Sciatic nerve (tissue), 2 donors: ENCODE measurements at places on chromosomes 13 and 19.

DNA sequence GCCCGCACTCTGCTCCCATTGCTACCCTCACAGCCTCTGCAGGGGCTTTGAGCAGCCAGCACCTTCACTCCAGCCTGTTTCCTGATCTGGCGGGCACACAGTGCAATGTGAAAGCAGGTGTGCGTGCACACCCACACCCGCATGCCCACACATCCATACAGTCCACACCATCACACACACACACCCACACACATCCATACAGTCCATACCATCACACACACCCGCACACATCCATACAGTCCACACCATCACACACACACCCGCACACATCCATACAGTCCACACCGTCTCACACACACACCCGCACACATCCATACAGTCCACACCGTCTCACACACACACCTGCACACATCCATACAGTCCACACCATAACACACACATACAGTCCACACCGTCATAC is 28.0 kb downstream of the PIAS4 start:
- DNase-seq, result no peak

- no peak for DNase-seq
These were observed 22.5 kb downstream of the LDLR start for GRCh38 chr19:11111771-11112144.

DNA sequence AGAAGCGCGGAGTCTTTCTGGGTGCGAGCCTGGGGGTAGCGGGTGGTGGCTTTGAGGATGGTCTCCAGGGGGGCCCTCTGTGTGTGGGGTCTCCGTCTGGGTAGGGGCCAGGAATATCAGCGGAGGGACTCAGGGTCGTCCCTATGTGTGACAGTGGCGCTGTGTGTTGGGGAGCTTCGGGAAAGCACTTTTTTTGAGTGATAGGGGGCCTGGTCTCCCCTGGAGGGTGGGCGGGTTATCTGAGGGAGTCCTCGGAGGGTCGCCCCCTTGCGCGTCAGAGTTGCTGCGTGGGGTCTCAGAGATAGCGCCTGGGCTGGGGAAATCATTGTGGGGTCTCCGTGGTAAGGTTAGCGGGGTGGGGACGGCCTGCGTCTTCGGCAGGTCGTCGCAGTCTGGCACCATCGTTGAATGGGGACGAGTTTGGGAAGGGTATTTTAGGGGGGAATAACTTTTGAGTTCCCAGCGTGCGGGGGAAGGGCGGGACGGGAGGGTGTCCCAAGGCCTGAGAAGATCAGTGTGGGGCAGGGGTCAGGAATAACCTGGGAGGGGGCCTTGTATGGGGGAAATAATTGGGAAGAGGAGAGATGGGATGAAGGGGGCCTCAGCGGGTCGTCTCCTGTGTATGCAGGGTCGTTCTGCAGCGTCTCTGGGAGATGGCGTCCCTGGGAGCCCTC is 857 bp downstream of the IER2 start:
- DNase-seq, result no peak

DNA sequence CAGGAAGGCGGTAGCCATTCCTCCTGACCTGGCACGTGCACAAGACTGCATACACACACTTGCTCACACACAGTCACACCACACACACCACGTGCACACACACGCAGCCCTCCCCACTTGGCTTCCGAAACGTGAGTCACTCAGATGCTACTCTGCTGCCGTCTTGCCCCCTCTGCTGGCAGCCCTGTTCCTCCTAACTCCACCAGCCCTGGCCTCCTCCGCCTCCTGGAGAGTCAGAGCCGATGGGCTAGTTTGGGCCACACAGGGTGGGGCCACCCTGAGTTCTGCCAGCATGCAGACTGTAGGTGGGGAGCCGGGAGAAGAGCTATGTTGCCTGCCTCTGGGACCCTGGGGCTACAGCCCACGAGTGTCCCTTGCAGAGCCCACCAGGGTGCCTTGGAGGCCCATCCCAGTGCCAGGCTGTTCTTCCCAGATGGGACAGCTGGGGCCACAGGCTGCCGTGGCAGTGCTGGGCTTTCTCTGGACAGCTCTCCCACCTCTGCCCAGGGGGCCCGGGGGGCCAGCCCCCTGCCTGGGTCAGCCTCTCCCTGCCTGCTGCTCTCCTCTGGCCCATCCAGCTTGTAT is 12.1 kb downstream of the PIN1 start:
- no peak for DNase-seq

DNA sequence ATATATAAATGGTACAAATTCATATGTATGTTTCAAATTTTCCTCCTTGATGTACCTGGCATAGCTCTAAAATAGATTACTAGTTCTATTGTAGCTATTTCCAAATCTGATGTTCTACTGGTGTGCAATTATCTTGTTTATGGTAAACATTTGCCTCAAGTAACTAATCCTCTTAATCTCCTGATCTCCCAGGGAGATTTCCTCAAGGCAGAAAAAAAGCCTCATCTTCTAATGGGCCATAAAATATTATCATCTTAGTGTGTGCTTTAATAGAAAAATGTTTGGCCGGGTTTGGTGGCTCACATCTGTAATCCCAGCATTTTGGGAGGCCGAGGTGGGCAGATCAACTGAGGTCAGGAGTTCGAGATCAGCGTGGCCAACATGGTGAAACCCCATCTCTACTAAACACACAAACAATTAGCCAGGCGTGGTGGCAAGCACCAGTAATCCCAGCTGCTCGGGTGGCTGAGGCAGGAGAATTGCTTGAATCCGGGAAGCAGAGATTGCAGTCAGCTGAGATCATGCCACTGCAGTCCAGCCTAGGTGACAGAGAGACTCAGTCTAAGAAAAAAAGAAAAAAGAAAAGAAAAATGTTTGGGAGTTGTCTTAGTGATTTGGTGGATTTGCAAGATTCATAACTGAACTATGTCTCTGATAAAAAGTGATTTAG is 498.9 kb upstream of the SLITRK5 start:
- no peak for DNase-seq

- DNase-seq, result no peak
These were observed 67.8 kb upstream of the RGCC start for GRCh38 chr13:41389580-41389979.

DNA sequence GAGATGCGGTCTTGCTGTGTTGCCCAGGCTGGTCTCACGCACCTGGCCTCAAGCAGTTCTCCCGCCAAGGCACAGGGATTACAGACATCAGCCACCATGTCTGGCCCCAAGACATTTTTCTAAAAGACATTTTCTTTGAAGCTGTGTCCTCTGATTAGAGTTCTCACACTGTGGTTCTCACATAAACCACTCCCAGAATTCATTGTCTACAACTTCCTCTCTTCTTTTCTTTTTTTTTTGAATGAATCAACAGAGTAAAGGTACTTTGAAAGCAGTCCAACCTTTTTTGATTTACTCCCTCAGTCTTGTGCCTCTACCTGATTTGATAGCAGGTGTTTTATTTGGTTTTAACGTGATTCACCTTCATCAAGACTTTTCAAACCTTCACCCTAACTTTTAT is 14.3 kb upstream of the SHD start:
- DNase-seq, result no peak
